NCI-H1436 treated with DMSO at 0.1 percent for 48 hours (cell line): ENCODE measurements at places on chromosomes 2 and 18.

- DNase-seq: no peak
These were observed 85.4 kb upstream of the ATG16L1 start for GRCh38 chr2:233165895-233166661.

- no peak for DNase-seq
These were observed 76.9 kb downstream of the MYO1B start for GRCh38 chr2:191321861-191322662.

DNA sequence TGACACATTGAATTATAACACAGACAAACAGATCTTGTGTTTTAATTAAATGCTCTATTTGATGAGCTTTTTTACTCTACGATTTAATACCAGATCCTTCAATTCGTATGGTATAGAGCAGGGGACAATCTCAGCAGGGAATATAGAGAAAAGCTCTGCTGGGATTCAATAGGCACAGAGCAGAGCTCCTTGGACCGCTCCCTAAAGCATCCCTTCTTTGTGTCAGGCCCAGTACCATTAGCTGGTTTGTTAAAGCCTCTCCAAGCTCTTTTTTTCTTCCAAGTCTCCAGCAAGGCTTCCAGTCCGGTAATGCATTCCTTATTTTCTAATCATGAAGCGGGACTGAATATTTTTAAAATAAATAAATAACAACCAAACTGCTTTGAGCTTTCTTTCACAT lies 466.0 kb downstream of the NR4A2 start:
- no peak for DNase-seq

DNA sequence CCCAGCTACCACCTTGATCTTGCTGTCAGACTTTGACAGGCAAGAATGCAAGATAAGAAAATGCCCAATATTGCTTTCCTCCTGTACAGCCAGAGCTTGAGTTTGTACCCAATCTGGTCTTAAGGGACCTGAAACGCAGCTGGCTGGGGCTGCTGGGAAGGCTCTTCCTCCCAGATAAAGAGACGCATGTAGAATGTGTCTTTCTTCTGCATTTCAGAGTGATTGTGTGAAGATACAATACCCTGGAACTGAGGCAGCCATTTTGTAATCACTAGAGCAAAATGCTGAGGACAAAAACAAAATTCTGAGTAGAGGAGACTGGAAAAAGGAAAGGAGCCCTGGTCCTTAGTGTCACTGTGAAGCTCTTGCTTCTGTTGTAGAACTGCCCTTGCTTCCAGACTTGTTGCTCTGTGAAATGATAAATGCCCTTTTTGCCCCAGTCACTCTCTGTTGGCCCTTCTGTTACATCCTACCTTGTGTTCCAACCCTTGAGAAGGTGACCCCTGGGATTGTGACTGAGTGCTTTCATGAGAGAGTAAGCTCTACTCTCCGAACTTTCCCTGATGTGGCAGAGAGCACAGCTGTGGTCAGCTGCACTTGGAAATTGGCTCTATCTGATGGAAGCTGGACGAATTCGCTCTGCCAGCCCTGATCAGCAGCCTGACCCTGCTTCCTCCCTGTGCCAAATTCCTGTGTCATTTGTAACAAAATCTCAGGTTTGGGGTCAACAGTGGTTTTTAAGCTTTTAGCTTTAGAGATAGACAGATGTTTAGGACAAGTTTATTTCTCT lies 137.4 kb upstream of the RBMS1 start:
- DNase-seq: no peak

- no peak for DNase-seq
These were observed 208.0 kb downstream of the RBM43 start for GRCh38 chr2:151053661-151053990.
